Skeletal muscle tissue (tissue), 5 donors: ENCODE measurements at places on chromosomes 3 and 15. TPM values are rescaled to one million over a fixed set of nuclear protein-coding genes. Genes with fewer than 3 reads are reported as not detected.

Gene MME
- 12.5 TPM for total RNA-seq

Gene SST
- not detected for total RNA-seq

Gene UBAP1L
- total RNA-seq, result 2.1 TPM

Gene OR5K2
- total RNA-seq, result not detected

Gene SCN5A
- total RNA-seq, result 1.6 TPM

Gene ALDH1A2
- total RNA-seq, result 11.0 TPM

Gene TNNC1
- total RNA-seq, result 461 TPM

Gene TPRG1
- 6.8 TPM for total RNA-seq

Gene COLQ
- total RNA-seq, result 14.1 TPM

Gene DPPA4
- 0.52 TPM for total RNA-seq

Gene MKRN3
- 1.6 TPM for total RNA-seq

Gene ISG20
- 0.52 TPM for total RNA-seq

Gene RASL12
- 15.1 TPM for total RNA-seq

Gene OXSM
- total RNA-seq, result 6.3 TPM

Gene ANKRD34C
- total RNA-seq, result not detected

Gene TAMM41
- total RNA-seq, result 8.4 TPM

Gene CA12
- total RNA-seq, result 1.6 TPM

Gene ST3GAL6
- 14.1 TPM for total RNA-seq

Gene CPEB1
- total RNA-seq, result 0.52 TPM

Gene TAGLN3
- total RNA-seq, result 0.52 TPM

Gene BFSP2
- 2.1 TPM for total RNA-seq

Gene AP4E1
- 9.9 TPM for total RNA-seq

Gene A4GNT
- not detected for total RNA-seq

Gene ERC2
- 1.0 TPM for total RNA-seq

Gene HIGD2B
- total RNA-seq, result not detected

Gene C2CD4A
- not detected for total RNA-seq

Gene SLC26A6
- 9.4 TPM for total RNA-seq

Gene PGBD4
- total RNA-seq, result 1.0 TPM

Gene KBTBD13
- total RNA-seq, result 1.6 TPM

Gene NOX5
- under 0.01 TPM for total RNA-seq

Gene PPIP5K1
- 8.9 TPM for total RNA-seq

Gene IQCF5
- total RNA-seq, result not detected

Gene C3orf22
- total RNA-seq, result under 0.01 TPM

Gene DAZL
- total RNA-seq, result not detected

Gene CPLX3
- not detected for total RNA-seq

Gene GPR149
- total RNA-seq, result not detected
